ENCODE measurements at places on chromosomes 2 and 18.

GRCh38 chr2:74599676-74600075 is 45.2 kb downstream of the DOK1 start:
- no peak for DNase-seq

DNA sequence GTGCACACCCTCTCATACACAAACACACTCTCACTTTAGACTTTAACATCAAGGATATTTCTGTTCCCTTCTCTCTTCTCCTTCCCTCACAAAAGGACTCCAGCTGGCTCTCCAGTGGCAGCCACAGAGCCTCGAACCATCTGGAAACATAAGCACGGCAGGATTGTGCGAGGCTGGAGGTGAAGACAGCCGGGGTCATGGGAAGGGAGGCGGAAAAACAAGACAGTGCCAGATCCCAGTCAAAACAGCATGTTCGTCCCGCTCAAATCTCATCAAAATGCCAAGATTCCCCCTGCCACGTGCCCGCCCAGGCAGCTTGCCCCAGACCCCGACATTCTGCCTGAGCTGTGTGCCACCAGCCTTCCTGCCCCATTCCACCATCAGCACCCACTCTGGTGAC is 180.3 kb downstream of the ZBTB7C start:
- DNase-seq = no peak

DNA sequence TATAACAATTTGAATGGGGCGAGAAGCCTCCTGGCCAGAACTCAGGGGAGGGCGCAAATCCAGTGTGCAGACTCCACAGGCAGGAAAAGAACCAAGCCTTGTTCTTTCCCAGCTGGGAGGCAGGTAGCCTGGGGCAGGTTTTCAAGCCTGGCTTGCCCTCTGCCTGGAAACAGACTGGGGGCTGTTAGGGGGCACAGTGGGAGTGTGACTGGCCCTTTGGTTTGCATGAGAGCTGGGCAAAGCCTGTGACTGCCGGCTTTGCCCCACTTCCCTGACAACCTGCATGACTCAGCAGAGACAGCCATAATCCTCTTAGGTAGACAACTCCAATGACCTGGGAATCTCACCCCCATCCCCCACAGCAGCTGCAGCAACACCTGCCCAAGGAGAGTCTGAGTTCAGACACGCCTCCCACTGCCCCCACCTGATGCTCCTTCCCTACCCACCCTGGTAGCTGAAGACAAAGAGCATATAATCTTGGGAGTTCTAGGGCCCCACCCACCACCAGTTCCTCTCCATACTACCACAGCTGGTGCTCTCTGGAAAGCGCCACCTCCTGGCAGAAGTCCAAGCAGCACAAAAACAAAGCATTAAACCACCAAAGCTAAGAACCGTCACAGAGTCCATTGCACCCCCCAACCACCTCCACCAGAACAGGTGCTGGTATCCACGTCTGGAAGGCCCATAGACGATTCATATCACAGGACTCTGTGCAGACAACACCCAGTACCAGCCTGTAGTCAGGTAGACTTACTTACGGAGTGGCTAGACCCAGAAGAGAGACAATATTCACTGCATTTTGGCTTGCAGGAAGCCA is 402.5 kb downstream of the STK39 start:
- DNase-seq = no peak

DNA sequence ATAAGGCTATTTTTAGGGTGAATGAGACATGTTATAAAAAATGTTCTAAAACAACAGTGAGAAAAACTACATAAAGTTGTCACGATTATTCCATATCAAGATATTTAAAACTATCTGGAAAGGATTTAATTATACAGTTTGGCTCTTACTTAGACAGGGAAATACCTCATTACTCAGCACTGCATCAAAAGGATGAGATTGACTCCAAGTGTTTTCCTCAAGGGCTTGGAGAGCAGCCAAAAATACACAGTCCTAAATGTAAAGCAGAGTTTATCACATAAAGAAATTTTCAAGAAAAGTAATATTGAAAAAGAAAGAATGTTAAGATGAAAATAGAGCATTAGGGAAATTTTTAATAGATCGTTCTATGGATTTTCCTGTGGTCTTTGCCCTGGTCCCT is 285.5 kb upstream of the NETO1 start:
- DNase-seq = peak; percentile 3

- peak; percentile 50 for DNase-seq
Observed at GRCh38 chr2:71530641-71531332, 77.4 kb downstream of the DYSF start.

DNA sequence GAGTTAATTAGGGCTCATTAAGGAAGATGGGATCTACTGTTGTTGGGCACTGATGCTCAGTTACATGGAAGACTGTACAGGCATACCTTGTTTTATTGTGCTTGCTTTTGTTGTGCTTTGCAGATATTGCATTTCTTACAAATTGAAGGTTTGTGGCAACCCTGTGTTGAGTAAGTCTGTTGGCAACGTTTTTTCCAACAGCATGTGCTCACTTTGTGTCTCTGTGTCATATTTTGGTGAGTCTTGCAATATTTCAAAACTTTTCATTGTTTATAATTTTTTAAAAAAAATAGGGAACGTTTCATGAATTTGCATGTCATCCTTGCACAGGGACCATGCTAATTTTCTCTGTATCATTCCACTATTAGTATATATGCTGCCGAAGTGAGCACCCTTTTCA is 15.6 kb downstream of the PHLPP1 start:
- DNase-seq = no peak

DNA sequence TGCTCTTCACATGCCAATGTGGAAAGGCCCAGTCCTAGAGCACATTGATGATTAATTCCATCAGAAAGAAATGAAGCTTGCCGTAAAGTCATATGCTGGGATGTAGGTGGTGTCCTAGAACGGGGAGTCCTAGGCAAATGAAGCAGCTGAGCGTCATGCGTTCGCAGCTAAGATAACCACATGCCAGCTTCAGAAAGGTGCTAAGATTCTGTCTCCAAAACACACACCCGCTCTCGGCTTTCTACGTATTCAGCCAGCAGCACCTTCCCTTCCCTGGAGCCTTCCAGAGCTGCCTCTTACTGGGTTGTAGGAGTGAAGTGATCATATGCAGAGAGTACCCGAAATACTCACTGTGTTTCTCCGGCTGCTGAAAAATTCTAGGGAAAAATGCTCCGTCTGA is 421.6 kb upstream of the ID2 start:
- no peak for DNase-seq

GRCh38 chr2:161307676-161308075 is 549 bp upstream of the PSMD14 start:
- no peak for DNase-seq

DNA sequence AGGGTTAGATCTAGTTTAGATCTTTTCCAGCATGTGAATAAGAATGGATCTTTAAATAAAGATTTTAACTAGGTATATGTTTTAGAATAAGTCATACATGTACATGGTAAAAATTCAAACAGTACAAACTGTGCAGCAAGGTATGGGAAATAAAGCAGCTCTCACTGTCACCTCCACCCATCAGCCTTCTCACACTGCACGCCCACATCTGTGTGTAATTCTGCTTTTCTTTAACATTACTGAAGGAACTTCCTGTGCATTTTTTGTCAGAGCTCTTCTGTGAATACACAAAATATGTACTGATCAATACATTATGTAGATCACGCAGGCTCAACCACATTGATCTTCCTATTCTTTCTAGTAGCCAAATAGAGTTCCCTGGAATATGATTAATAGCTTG is 3.4 kb downstream of the CASP8 start:
- no peak for DNase-seq

GRCh38 chr2:53848062-53848461 is 11.7 kb downstream of the GPR75 start:
- DNase-seq = no peak

DNA sequence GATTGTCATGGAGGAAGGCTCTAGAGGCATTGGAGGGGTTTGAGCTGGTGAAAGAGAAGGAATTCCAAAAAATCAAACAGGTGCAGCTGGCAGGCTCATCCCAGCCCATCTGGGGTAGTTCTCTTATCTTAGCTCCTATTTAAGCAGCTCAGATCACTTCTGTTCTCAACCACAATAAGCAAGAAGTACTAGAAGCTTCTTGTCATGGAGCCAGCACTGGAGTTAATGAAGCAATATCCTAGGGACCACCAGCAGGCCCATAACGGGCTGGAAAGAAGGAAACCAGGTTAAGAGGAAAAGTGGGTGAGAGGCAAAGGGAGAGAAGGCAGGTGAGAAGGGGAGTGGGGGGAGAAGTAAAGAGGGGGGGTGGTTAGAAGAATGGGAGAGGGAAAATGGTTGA is 100.7 kb upstream of the ZFP36L2 start:
- no peak for DNase-seq

GRCh38 chr2:157790780-157791179 is 85.3 kb downstream of the ACVR1 start:
- DNase-seq = no peak

GRCh38 chr18:43277164-43277600 is at the start of gene SYT4:
SYT4 (minus strand) TSS chr18:43277490; CDS start chr18:43277281, 209 bp downstream.
- DNase-seq = peak; percentile 78

DNA sequence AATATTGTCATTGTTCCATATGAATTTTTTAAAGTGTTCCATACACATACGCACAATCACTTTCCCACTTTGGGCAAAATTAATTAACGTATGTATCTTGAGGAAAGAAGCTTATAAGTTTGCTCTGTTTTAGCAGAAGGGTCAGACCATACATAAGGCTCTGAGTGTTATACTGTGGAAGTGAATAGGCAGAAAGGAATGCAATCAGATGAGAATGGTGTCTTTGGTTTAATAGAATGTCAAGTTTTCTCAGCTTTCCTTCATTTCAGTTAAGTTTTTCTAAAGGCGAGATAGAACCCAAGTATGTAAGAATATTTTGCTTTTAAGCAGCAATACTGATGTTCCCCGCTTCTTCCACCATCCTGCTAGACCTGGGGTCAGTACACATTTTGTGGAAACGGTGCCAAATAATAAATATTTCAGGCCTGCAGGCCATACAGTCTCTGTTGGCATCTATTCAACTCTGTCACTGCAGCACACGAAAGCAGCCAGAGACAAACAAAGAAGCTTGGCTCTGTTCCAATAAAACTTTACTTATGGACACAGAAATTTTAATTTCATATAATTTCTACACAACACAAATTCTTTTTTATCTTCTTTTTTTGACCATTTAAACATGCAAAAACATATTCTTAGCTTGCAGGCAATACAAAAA is 100.6 kb downstream of the UPP2 start:
- DNase-seq = peak; percentile 54

GRCh38 chr2:95268211-95269035 is 5.8 kb upstream of the PROM2 start:
- no peak for DNase-seq

- no peak for DNase-seq
Observed at GRCh38 chr2:196830701-196831100, 21.5 kb upstream of the C2orf66 start.

- DNase-seq = peak; percentile 9
Observed at GRCh38 chr2:84393829-84394228, 65.3 kb downstream of the SUCLG1 start.

GRCh38 chr2:163155279-163155883 is 316.8 kb upstream of the KCNH7 start:
- DNase-seq = peak; percentile 37

DNA sequence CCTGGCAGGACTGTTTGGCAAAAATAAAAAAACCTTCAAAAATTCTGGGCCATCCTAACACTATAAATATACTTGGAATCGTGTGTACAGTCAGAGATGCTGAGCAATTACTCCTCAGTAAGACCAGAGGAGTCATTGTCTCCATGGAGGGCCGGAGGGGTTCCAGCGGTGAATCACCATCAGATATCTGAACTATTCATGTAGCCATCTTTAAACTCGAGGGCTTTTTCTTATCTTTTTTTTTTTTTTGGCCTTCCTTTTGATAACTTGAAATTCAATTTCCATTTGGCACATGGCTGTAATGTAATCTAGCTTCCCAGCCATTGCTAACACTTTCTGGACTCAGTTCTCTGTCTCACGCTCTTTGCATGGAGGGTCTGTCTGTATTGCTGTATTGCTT is 7.4 kb upstream of the FHL2 start:
- peak; percentile 93 for DNase-seq

- DNase-seq = no peak
Observed at GRCh38 chr2:44943693-44944101, 2.2 kb downstream of the SIX3 start.

- DNase-seq = peak; percentile 91
Observed at GRCh38 chr2:85549826-85550225, 10.9 kb downstream of the MAT2A start.

- no peak for DNase-seq
Observed at GRCh38 chr2:82089518-82089917, 1785.0 kb upstream of the LRRTM1 start.

- DNase-seq = no peak
Observed at GRCh38 chr2:115161081-115161770, 718.8 kb downstream of the DPP10 start.

- no peak for DNase-seq
Observed at GRCh38 chr2:59034837-59035236, 793.7 kb upstream of the FANCL start.

DNA sequence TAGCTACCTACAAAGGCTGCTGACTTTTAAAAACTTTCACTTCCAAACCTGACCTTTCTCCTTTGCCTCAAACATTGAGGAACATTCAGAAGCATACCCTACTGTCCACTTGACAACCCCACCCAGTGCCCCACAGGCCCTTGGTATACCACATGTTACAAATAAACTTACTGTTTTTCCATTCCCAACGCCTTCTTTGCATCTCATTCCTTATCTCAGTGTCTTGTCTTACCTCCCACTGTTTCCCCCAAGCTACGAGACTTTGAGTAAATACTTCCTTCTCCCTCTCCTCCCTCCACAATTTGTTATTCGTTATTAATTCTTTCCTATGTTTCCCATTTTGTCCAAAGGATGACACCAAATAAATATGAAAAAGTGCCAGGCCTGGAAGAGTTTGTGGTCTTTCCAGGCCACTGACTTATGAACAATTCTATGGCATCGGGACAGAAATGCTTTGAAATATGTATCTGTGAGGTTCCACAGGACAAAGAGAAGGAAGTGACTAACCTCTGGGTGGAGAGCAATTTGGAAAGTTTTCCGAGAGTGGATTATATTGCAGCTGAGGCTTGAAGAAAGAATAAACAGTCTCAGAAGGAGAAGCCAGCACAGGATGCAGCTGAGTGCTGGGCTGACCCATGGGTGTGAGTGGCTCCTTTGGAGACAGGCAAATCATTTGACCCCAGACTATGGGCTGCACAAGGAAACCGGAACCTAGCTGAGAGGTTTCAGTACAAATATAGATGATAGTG is 409.0 kb downstream of the LPIN1 start:
- DNase-seq = peak; percentile 91

- no peak for DNase-seq
Observed at GRCh38 chr18:44788334-44788733, 107.6 kb downstream of the SETBP1 start.

- DNase-seq = peak; percentile 65
Observed at GRCh38 chr2:126655500-126656430, at the start of gene GYPC. GYPC (plus strand) TSS chr2:126656158; CDS start chr2:126656264, 106 bp downstream.

DNA sequence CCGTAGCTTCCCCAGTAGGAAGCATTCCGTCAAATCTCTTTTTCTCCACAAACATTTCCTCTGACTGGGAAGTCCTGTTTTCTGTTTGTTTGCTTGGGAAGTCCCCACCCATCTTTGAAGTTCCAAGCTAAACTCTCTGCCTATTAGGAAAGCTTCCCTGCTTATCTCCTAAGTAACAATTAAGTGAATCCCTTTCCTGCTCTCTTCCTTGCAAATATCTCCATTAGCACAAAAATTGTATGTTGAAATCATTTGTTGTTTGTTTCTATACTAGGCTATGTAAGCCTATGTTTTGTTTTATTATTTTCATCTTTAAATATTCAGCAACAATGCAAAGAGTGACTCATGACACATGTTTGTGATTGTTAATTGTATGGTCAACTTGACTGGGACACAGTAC is 812.6 kb upstream of the LRATD1 start:
- DNase-seq = no peak

Data from iris pigment epithelial cell (primary cell).